ENCODE measurements at places on chromosomes 5 and 9.

DNA sequence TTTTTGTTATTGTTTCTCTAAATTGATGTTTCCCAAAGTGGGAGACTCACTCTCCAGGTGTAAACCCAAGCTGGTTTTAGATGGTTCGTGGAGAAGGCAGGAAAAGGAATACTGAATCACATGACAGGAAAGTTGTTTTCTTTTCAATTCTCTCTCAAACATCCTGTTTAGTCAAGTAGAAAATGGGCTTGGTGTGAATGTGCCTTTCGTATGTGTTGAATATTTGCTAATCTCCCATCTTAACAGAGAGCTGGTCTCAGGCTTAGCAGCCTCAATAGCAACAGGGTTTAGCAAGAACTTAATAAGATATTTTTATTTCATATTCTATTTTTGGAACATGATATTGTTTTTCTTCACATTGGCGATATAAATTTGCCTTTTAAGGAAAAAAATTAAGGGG lies 119.7 kb downstream of the INSYN2B start:
- no peak for DNase-seq

GRCh38 chr9:6758248-6758497 lies 400 bp downstream of the KDM4C start:
- DNase-seq: no peak

- DNase-seq: no peak
These were observed 135.2 kb downstream of the MPDZ start for GRCh38 chr9:13144166-13144775.

DNA sequence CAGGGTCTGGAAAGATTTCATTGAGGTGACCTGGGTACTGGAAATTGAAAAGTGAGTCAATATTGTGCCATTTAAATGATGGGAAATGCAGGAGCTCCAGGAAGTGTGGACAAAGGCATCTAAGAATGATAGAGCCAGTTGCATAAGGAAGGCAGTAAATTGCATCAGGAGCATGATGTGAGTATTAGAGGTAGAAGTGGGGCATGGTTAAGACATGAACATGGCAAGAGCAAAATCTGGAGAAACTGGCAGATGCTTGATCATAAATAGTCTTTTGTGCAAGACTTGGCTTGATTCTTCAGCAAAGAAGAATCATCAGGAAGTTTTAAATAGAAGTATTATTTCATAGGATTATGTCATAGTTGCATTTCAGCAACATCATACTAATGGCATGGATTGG lies 157.4 kb upstream of the PUM3 start:
- DNase-seq: no peak

GRCh38 chr9:95182854-95183563 lies 134.5 kb downstream of the FANCC start:
- no peak for DNase-seq

DNA sequence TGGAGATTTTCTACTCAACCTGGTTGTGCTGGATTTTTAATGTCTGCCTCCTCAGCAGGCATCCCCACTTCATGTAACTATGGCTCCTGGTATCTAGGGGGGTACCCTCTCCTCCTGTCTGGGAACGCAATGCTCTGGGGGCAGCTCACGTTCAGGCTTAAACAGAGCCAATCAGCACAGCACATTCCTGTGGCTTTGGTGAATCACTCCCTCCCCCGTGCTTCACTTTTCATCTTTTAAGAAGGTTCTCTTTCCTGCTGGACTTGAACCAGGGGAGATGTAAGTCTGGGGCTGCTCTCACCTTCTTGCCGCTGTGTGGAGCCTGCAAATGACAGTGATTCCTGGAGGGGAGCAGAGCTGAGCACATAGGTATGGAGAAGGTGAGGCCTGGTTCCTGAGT lies 101.2 kb downstream of the MSX2 start:
- no peak for DNase-seq

DNA sequence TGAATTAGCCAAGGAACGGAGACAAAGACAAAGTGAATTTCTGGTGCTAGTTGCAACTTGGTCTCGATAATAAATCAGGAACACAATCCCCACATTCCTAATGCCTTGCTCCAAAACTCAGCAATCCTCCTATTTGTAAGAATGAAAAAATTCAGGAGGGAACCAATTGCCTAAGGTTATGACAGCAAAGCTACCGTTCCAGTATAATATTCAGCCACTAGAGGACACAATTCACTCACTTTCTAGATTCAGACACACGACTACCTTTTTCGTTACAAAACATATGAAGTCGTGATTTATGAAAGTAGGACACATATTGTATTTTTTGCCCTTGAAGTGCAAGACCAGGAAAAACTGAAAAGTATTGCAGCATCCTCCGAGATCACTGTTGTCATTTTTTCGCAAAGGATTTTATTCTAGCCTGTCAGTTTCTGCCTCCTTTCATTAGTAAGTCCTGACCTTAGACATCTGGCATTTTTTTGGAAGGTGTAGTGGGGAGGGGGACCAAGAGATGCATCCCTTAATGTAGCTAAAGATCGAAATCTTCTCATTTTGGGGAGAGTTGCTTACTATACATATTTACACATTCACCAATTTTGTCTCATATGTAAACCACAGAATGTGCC lies 133.1 kb downstream of the DOCK8 start:
- no peak for DNase-seq

GRCh38 chr9:136050266-136050700 lies 44.8 kb downstream of the NACC2 start:
- peak; percentile 68 for DNase-seq

- no peak for DNase-seq
These were observed 592.1 kb downstream of the TLE4 start for GRCh38 chr9:80163889-80164288.

DNA sequence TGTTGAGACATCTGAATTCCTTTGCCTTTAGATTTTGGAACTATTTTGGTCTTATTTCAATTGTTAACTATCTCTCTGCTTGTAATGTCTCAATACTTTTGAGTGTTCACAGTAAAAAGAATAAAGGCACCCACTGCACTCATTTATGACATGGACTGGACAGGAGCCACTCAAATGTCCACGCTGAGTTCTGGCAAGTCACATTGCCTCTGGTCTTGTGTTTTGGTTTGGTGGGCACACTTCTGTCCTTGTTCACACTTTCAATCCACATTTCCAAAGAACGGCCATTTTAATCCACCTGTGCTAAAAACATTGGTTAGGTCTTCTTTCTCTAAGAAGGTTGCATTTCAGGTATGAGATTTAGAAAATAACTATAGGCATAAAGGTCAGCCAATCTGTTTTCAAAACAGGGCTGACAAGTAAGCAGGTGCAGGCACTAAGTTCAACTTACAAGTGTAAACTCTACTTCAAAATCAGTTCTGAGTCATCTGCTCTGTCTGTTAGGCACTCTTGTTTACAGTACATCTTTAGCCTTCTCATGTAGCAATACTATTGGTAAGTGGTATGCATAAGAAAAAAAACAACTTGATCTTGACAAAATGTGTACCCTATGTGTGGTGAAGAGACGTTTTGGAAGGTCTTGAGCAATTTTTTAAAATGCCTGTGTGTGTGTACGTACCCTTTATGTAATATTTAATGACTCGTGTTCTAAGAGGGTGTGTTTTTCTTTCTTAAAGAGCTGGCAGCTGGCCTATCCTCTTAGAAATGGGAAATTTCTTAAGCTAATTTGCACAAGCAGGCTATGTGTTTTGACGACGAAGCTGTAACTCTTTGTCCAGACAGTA lies 31.5 kb upstream of the ZFAND5 start:
- DNase-seq: no peak

GRCh38 chr9:122168356-122168755 lies 8.6 kb downstream of the MORN5 start:
- DNase-seq: no peak

GRCh38 chr5:40939753-40940152 lies 30.5 kb downstream of the C7 start:
- no peak for DNase-seq
